ENCODE measurements at places on chromosomes 1 and 21.

DNA sequence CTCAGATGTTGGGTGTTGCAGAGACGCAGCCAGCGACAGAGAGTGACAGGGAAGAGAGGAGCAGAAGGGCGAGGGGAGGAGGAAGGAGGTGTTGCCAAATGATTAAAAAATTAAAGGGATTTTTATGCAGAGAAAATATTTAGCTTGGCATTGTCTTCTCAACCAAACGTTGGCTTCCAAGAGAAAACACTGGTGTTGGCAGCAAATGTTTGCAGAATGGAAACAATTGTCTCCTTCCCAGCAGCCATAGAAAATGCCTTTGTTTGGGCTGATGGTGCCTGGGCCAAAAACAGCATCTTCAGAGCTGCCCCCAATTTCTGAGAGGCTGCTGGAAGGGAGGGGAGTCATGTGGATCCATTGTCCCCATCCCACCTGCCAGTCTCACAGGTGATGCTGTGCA, 29.7 kb upstream of the GRIK3 start:
- DNase-seq, result no peak

- DNase-seq, result no peak
These were observed 60.1 kb upstream of the GCLM start for GRCh38 chr1:93969371-93969770.

DNA sequence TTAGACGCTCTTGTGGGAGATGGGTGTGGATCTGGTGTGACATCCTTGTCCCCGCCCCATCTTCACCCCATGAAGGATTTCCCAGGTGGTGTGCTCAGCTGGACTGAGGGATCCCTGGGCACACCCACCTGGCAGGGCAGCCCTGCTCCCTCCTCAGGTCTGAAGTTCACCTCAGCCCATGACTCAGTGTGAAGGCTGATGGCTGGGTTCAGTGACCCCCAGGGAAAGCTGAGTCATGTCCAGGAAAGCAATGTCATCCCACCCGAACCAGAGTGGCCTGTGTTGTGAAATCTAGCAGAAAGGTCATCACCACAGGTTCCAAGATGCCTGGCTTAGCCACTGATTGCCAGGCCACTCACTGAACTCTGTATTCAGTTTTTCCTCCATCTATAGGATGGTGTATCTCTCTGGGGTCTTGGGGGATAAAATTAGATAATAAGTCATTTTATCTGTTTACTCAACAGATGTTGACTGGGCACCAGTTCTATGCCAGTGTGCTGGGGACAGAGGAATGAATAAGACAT, 97.7 kb upstream of the JUN start:
- no peak for DNase-seq

DNA sequence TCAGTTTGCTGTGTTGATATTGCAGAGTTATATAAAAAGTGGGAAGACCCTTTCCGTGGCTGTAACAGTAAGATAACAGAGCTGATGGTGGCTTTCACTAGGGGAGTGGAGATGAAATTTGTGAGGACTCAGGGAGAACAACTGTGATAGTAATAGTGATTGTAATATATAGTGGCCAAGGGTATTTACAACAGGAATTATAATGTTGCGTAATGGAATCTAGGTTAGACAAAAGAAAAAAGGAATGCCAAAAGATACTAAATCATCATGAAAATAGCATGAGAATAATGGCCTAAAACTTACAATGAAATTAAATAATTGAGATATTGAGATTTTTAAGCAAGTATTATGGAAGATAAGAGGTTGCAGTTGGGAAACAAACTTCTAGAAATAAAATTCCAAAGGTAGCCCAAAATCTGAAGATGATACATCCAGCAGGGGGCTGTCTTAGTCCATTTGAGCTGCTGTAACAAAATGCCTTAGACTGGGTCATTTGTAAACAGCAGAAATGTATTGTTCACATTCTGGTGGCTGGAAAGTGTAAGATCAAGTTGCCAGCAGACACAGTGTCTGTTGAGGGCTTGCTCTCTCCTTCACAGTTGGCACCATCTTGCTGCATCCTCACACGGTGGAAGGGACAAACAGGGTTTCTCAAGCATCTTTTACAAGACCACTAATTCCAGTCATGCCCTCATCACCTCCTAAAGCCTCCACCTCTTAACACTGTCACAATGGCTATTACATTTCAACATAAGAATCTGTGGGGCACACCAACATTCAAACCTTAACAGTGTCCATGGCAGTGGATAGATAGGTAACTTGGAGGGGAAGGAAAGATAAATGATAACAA, 711.2 kb downstream of the MRPL39 start:
- no peak for DNase-seq

- DNase-seq, result no peak
These were observed 131.0 kb downstream of the TGFBR3 start for GRCh38 chr1:91754816-91755580.

GRCh38 chr1:245765230-245766000, 610.6 kb downstream of the KIF26B start:
- DNase-seq, result no peak

DNA sequence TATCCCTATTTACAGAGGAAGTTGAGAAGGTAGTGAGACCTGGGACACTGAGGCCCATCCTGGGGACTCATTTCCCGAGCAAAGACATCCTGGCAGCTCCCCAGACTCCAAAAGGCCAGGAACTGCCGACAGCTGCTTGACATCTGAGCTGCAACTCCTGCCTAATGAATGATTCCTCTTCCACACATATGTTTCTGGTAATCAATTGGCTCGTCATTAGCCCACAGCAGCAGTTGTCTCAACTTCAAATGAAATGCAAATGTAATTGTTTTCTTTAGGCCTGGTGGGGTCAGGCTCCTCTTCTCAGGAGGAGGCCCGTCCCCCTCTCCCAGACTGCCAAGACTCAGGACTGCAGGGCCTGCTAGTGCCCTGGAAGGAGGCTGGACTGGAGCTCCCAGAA, 61.8 kb upstream of the DISP3 start:
- DNase-seq, result no peak

- DNase-seq, result no peak
These were observed 1.2 kb downstream of the ELK4 start for GRCh38 chr1:205630651-205631009.

DNA sequence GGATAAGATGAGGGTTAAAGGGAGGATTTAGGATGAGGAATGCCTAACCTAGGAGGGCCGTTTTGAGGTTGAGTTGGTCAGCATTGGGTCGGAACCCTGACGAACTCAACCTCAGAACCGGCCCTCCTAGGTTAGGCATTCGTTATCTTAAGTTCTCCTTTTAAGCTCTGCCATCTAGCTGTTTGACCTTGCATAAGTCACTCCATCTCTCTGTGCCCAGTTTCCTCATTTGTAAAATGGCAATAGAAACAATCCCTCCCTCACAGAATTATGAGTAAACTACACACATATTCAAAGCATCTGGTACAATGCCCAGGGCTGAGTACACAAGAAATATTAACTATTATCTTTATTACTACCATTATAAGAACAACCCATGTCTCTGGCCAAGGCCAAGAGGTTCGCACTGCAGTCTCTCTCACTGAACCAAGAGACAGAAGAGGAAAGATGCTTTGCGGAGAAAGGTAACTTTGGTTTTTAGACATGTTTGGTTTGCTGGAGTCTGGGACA, 4.8 kb downstream of the ABCB10 start:
- no peak for DNase-seq

DNA sequence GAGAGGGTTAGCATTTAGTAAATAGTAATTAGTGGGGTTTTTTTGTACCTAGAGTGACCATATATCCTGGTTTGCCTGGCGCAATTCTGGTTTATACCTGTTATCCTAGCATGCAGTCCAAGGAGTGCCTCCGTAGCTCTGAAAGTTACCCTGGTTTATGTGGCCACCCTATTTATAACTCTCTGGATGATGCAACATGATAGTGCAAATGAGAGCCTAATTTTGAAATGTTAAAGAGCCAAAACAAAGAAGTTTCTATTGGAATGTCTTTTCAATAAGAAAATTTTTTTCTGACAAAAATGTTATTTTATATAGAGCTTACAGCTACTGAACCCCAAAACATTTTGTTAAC, 5.7 kb downstream of the AHCYL1 start:
- DNase-seq, result no peak

DNA sequence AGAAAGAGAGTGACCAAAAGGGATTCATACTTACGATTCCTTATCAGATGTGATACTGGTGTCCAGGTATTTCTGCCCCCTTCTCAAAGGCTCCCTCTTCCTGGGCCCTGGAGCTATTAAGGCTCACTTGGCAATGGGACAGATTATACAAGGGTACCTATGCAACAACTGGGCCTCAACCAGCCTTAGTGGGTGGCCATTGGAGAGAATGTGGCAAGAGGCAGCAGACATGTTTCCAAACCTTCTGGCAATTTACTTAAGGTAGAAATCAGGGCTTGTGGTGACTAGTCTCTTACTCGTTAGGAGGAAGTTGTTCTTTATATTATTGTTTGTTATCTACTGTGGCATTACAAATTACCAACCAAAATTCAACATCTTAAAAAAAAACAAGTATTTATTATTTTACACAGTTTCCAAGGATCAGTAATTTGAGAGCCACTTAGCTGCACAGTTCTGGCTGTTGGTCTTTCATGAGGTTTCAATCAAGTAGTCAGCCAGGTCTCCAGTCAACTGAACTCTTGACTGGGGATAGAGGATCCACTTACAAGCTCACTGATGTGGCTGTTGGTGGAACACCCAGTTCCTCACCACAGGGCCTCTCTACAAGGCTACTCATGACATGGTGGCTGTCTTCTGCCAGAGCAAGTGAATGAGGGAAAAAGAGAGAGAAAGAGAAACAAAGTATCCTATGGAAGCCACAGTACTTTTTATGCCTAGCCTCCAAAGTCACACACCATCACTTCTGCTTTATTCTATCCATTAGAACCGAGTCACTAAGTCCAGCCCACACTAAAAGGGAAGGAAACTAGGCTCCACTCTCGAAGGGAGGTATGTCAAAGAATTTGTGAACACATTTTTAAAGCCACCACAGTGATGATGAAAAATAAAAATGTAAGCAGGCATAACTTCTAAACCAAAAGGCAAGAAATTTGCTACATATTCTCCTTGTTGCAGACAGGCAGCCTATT, 10.7 kb downstream of the ZNF648 start:
- DNase-seq, result no peak

DNA sequence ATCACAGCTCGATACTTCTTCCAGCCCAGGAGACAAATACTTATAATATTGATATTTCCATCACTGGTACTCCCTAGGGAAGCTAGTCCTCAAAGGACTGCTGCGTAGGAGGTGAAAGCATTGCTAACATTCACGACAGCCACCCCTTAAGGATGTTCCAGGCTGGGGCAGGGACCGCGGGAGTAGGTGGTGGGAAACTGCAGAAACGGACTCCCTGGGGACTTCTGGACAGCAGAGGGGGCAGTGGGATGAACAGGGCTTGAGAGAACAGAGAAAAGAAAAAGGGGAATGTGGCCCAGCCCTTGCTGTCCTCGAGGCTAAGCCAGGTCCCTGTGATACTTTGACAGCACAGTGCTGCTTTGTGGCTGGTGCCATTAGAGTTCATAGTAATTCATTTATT, 108.0 kb downstream of the HMGB4 start:
- DNase-seq, result no peak

GRCh38 chr1:207345644-207346477, 24.4 kb downstream of the CD55 start:
- DNase-seq, result no peak

DNA sequence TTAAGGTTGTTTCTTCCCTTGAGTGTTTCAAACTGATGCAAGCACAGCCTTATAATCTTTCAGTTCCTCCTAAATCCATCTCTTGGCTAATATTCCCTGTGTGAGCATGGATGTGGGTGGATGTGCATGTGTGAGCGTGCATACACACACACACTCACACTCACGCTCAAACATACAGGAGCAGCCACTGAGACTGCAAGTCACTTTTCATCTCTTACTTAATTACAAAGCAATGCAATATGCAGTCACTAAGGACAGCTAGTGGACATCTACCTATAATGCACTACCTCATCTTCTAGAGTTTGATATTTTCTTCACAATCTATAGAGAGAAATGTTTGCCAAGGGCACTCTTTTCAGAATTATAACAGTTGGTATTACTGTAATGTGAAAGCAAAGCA, 1.4 kb downstream of the ESRRG start:
- no peak for DNase-seq

- DNase-seq, result peak; percentile 24
These were observed 245.1 kb downstream of the PTBP2 start for GRCh38 chr1:96966536-96967138.

DNA sequence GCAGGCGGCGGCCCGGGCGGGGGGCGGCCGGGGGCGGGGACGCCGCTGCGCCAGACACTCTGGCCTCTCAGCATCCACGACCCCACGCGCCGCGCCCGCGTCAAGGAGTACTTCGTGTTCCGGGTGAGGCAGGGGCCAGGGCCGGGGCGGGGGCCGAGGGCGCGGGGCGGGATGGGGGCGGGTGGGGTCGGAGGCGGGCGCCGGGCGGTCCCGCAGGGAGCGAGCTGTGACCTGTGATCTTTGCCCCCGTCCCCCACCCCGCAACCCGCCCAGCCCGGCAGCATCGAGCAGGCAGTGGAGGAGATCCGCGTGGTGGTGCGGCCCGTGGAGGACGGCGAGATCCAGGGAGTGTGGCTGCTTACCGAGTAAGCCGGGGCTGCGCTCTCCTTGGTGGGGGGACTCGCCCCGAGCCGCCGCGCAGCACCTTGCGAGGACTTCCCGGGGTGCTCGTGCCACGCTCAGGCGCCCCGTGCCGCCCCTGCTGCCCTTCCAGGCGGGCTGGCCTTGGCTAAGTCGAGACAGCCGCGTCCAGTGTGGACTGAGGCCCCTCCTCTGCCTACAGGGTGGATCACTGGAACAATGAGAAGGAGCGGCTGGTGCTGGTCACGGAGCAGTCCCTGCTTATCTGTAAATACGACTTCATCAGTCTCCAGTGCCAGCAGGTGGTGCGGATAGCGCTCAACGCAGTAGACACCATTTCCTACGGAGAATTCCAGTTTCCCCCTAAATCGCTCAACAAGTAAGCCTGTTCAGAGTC, 514 bp downstream of the TPRG1L start:
- no peak for DNase-seq

DNA sequence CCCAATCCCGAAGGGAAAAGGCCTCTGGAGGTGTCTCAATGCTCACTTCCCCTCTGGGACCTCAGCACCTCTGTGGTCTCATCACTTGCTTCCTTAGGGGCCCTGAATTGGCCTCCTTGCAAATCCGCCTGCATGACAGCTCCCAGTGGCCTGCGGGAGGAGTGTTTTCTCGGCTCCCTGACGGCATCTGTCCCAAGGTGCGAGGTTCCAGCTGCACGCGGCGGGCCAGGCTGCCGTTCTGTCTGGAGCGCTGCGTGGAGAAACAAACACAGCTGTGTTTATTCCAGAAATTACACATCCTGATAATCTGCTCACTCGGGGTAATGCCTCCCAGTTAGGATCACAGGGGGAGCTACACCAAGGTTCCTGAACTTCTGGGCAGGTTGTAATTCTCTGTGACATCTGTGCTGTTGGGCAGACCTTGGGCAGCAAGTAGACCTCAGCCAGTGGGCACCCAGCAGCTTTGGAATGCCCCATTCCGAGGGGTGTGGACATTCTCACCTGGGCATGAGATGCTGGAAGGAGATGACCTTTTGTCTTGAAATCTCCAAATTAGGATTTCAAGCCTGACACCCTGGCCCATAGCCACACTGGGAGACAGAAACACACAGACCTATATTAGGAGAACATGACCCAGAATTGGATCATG, 18.2 kb downstream of the EPHB2 start:
- no peak for DNase-seq

Measured in stimulated activated CD4-positive, alpha-beta T cell treated with anti-CD3 and anti-CD28 coated beads, TNF-alpha, amount 100 ng/mL, for 1 hour (primary cell).